ENCODE measurements at places on chromosomes 3 and 15.

GRCh38 chr3:156093964-156094363 is 26.4 kb upstream of the KCNAB1 start:
- DNase-seq: no peak

GRCh38 chr3:171878461-171879225 is 35.5 kb downstream of the TMEM212 start:
- DNase-seq: no peak

DNA sequence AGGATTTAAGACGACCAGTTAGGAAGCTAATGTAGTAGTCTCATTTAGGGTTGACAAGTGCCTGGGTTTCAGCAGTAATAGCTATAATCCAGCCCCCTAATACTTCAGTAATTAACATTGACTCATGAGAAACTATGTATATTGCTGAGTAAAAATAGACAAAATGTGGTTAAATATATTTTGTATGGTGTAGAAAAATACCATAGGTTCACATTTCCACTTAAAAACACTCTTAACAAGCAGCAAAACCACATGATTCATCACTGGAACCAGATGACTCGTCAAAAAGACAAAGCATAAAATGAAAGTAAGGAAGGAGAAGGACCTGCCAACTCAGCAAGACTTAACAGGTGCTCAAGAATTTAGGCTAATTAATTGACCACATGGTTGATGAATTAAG is 288.9 kb downstream of the EFHB start:
- no peak for DNase-seq

GRCh38 chr15:98611808-98612207 is 36.5 kb upstream of the IGF1R start:
- no peak for DNase-seq

DNA sequence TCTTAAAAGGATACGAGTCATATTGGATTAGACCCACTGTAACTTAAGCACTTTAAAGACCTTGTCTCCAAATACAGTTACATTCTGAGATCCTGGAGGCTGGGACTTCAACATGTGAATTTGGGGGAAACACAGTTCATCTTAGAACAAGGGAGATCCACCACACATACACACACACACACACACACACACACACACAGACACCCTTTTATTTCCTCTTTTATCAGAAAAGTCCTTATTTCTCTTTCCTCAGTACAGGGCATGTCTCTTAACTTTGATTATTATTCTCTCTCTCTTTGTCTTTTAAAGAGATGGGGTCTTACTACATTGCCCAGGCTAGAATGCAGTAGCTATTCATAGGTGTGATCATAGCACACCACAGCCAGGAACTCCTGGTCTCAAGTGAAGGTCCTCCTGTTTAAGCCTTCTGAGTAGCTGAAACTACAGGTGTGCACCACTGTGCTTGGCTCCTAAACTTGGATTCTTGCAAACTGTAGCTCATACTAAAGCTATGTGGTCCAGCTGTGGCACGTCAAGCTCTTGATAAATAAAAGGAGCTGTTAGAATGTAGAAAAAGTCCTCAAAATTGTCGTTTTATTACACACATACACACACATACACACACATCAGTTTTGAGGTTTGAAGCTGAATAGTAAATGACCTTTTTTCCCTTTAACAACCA is 7.4 kb downstream of the GOLM2 start:
- no peak for DNase-seq

- no peak for DNase-seq
Measured at GRCh38 chr3:191008074-191008473, 145.6 kb upstream of the GMNC start.

GRCh38 chr3:181252631-181253030 is 263.1 kb upstream of the DNAJC19 start:
- no peak for DNase-seq

GRCh38 chr3:29268651-29269050 is 12.2 kb upstream of the RBMS3 start:
- DNase-seq: no peak

DNA sequence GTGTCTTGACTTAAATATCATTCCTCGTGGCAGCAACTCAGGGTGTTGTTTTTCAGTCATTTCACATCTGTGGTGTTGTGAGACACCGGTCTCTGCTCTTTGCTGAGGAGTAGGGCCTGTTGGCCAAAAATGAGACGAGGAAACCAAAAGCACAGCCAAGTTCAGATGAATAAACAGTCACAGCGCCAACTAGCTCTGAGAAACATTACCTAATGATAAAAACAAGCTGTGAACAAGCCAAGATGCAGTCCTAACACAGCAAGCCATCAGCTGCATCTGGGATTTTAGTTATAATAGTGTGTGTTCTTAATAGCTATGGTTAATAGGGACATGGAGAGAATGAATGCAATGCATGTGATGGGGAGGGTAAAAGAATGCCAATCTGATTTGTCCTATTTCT is 843.4 kb upstream of the DPPA4 start:
- DNase-seq: no peak

DNA sequence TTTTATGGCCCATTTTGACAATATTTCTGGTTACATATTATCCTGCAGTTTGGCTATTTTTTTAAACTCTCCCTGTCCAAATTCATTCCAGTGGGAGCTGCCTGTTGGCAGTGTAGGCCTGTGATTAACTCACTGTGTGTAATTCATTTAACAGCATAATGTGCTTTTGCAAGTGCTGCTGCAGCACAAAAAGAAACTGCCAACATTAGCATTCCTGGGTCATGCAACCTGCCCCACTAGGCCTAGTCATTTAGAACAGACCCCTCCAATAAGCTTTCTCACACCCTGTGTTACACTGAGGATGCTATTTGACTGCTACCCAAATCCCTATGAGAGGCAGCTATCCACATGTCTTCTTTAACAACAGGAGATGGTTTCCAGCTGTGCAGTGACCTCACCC is 251.2 kb upstream of the UBE2E2 start:
- DNase-seq: no peak

GRCh38 chr15:19899021-19899824 is 642.4 kb downstream of the GOLGA6L6 start:
- no peak for DNase-seq

DNA sequence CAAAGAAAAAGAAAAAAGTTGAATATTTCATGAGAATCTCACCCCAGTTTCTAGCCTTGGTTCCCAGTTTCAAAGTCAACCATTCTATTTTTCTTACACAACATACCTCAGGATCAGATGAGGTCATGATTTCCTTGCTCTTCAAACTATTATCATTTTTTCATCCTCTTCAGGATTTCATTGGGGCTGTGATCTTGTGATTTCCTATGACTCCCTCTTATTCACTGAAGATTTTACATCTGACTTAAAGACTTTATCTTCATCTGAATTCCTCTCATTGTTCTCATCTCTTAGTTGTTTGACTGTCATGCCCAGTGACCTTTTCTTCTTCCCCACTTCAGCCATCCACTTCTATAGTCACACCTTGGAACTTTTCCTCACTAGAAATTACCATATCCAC is 3.1 kb upstream of the C3orf33 start:
- DNase-seq: no peak

DNA sequence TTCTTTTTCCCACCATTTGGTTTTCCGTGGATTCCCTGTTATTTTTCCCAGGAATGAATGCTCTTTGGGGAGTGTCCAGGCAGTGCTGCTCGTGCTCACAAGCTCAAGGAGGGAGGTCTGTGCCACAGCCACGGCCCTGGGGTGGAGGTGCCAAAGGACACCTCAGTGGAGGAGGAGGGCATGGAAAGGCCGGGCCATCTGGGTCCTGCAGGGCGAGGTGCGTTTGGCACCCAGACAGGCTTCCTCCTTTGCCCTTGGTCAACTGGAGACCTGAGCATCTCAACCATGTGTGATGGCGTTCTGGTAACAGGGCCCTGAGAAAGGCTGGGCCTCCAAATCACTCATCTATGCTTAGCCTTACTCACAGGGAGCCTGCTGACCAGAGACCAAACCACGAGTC is 25.4 kb downstream of the KY start:
- no peak for DNase-seq

GRCh38 chr15:63019511-63020109 is 22.9 kb upstream of the TPM1 start:
- DNase-seq: no peak

DNA sequence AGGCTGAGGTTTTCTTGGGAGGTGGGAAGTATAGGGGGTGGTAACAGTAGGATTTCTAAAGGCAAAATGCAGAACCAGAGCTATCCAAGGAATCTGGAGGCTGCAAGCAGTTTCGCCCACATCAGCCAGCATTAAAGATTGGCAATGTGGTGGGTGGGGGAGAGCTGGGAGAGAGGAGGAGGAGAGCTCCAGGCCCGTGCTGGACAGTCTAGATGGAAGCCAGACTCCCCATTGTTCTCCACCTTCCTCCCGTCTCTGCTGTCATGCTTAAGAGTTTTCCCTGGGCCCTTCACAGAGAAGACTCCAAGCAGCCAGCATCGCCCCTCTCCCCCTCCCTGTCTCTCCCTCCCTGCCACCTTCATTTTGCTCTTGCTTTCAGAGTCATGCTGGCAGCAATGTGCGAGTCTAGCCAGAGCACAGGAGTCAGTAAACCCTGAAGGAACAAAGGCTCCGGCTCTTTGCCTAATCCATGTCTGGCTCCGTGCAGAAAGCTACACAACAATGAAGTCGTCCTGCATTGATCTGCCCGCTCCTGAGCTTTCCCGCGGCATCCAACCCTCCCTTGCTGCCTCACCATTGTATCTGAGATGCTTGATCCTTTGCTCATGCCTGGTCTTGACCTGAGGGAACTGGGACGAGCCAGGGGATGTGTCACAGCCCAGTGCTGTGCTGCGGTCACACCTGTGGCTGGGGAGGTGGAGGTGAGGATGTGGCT is 282.9 kb downstream of the NTRK3 start:
- DNase-seq: no peak

DNA sequence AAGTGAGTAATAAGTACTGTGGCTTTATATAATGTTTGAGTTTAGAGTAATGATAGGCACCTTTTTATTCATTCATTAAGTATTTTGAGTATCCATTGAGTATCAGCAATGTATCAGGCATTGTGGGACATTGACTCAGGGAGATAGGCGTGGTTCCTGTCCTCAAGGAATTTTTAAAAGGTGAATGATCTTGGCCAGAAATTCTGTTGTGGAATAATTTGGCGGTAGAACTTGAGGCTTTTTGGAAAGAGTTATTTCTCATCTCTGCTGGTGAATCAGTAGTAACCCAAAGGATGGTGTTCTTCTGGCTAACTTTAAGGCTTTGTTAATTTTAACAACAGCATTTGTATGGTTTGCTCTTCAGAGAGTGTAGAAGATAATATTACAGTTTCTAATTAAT is 2.0 kb downstream of the RAB7A start:
- no peak for DNase-seq

GRCh38 chr3:4228295-4228694 is 74.9 kb upstream of the SETMAR start:
- no peak for DNase-seq

- DNase-seq: no peak
Measured at GRCh38 chr3:10510086-10510742, 4.8 kb upstream of the ATP2B2 start.

GRCh38 chr3:145983101-145983500 is 177.9 kb downstream of the PLOD2 start:
- no peak for DNase-seq

- DNase-seq: no peak
Measured at GRCh38 chr3:71502066-71502625, 81.4 kb downstream of the FOXP1 start.

DNA sequence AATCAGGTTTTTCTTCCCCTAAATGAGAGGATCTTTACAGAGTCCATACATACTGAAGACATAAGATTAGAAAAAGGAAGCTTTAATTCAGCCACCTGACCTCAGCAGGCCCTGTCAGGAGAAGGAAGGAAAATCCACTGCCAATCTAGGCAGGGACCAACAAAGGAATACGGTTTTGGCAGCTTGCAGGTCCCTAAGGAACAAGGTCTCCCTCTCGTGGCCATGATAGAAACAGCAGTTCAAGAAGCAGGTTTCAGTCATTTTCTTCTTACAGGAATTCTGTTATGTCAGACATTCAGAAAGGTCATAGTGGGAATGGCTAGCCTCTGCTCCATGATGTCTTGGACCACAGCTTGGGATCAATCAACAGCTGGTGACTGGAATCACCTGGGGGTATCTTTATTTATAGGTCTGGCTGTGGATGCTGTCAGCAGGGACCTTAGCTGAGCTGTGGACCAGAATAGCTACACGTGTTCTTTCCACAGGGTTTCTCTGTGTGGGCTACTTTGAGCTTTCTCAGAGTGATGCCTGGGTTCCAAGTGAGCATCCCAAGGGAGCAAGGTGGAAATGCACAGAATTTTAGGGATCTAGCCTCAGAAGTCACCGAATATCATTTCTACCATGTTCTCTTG is 9.4 kb upstream of the CMSS1 start:
- peak; percentile 14 for DNase-seq

DNA sequence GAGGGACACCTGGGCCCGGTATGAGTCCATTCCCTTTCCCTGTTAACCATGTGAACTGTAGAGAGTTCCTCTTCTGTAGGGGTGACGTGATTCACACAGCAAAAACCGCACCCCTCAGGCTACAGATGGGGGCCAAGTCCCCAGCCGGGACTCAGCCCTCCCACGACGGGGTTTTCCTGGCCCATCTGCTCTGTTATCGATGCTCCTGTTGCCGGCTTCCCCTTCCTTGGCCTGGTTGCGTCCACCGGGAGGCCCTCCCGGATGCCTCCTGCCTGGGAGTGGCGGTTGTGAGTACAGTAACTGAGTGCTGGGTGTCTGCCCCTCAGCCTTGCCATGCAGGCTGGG is 817 bp upstream of the PLXNA1 start:
- no peak for DNase-seq

DNA sequence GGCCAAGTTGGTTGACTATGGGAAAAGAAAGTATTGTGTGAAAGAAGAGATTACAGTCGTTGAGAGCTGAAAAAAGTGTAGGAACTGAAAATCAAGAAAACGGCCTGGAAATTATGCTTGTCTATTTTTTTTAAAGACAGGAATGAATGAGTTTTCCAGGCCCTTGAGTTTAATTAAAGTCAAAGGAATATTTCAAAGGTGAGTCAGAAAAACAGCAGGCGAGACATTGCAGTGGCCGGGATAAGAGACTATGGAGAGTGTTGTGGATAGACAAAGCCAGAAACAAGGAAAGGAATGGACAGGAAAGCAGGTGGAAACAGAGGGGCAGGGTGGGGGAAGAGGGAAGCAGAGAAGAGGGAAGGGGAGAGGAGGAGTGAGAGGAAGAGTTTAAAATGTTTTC is 275.1 kb upstream of the LRTM1 start:
- no peak for DNase-seq

- no peak for DNase-seq
Measured at GRCh38 chr15:66779331-66780009, 77.4 kb downstream of the SMAD6 start.

GRCh38 chr15:37794947-37795346 is 139.5 kb upstream of the TMCO5A start:
- DNase-seq: no peak

GRCh38 chr3:25427155-25427554 is 908 bp upstream of the RARB start:
- no peak for DNase-seq

DNA sequence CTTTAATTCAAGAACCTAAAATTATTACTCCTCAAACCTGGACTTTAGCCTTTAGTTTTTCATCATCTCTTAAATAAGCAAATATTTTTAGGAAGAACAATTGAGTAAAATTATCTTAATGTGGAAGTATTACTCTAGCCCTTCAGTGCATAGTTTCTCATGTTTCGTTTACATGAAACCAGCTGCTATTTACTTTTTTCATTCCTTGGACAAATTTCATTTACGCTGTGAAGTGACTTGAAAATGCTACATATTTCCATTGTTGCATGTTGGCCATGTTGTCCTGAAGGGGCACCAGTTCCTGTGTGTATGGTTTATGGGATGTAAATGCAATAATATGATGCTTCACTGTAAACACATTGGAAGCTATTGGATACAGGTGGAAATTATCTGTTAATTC is 49.9 kb downstream of the SLC25A26 start:
- no peak for DNase-seq

GRCh38 chr3:182973047-182973446 is 7.3 kb downstream of the DCUN1D1 start:
- DNase-seq: no peak

- DNase-seq: peak; percentile 17
Measured at GRCh38 chr3:48847053-48847503, 596 bp downstream of the PRKAR2A start.

Data from activated T-cell treated with anti-CD3 and anti-CD28 coated beads for 1 hour (primary cell).